ENCODE measurements at places on chromosomes 13 and 19.

DNA sequence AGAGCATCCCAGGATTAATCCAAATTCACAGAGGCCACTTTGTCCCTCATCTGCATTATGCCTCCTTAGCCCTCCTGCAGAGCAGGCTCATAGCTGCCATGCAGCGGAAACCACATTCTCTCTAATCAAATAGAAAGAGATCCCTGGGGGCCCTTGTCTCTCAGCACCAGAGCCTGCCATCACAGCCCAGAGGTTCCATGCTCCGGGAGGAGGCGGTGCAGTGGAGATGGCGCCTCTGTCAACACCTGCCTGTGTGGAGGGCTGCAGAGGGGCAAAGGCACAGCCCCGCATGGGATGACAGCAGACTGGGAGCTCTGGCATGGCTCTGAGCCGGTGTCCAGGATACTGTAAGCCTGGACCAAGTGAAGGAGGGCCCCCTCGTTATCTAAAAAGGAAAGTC, 111.3 kb downstream of the SLC7A1 start:
- DNase-seq = no peak

GRCh38 chr13:32019612-32020233, 11.9 kb upstream of the FRY start:
- no peak for DNase-seq

DNA sequence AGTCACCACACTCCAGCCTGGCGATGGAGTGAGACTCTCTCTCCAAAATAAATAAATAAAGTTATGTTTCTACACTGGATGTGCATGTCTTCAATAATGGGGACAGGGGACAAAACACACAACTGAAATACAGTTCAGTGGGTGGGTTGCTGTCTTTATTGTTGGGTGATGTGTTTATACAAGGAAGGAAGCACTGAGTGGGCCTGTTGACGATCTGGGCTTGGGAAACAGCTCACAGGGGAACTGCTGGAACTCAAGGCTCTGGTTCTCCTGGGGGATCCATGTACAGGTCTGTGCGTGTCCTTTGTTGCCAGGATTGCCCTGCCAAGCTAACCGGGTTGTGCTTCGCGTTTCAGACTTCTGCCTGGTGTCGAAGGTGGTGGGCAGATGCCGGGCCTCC, 18.9 kb downstream of the SPINT2 start:
- no peak for DNase-seq

GRCh38 chr13:51953347-51954195, 57.7 kb downstream of the ATP7B start:
- DNase-seq = no peak

GRCh38 chr13:94992036-94992960, 280.0 kb upstream of the SOX21 start:
- DNase-seq = no peak

DNA sequence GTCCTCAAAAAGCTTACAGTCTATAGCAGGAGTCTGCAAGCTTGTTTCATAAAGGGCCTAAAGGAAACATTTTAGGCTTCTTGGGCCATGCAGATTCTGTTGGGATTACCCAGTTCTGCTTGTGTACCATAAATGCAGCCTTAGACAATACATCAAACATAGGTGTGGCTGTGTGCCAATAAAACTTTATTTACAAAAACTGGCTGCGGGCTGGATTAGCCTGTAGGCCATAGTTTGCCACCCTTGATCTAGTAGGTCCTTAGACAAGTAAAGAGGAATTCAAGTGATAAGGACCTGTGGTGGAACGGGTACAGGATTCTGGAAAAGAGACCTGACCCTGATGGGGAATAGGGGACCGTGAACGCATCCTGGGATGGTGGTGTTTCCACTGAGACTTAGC, 51.9 kb downstream of the ESD start:
- DNase-seq = no peak

- no peak for DNase-seq
Observed at GRCh38 chr13:26950968-26951367, 190.4 kb upstream of the GPR12 start.

DNA sequence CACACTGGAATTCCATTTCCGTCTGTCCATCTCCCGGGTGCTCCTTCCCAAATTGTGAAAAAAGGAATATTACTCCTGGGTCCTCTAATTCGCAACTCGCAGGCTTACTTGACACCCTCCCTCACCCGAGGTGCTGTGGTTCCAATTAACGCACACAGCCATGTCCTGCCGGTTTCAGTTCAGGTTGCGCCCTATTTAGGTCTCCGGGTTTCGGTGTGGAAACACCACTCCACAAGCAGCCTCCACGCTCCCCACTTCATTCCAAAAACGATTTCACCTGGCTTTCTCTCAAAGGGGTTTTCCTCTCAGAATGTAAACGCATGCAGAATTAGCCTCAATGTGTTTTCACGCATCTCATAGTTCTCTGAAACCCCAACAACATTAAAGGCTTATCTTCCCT, 37.9 kb downstream of the NAXD start:
- no peak for DNase-seq

- no peak for DNase-seq
Observed at GRCh38 chr13:99545979-99546378, 44.7 kb downstream of the TM9SF2 start.

- no peak for DNase-seq
Observed at GRCh38 chr13:35293579-35294226, 182.8 kb downstream of the MAB21L1 start.

DNA sequence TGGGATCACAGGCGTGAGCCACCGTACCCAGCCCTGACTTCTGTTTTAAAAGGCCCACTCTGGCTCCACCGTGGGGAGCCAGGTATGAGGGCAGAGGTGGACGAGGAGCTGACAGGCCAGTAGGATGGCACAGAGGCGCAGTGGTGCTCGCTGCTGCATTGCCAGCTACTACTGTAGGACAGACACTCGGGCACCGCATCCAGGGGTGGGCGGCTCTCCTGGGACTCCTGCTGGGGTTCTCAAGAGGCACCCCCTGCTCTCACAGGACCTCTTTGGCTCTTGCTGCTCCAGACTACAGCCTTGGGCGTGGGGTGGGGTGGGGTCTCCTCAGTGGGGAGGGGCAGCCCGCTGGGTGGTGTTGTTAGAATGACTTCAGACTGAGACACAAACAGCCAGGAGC, 53.4 kb downstream of the LATS2 start:
- no peak for DNase-seq

DNA sequence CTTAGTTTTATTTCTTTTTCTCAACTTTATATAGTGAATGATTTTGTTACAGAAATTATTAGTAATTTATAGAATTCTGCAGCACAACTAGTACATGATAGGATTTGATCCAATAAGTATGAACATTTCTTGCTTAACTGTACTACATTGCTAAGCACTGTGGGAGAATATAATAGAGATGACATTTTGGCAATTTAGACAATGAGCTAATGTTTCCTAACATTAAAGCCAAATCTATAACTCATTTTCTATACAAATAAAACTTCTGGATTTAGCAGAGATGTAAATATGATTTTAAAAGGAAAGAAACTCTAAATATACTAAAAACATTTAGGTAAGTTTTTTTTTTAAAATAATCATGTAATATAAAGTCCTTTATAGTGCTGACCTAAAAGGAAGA, 87.3 kb downstream of the FNDC3A start:
- DNase-seq = no peak

DNA sequence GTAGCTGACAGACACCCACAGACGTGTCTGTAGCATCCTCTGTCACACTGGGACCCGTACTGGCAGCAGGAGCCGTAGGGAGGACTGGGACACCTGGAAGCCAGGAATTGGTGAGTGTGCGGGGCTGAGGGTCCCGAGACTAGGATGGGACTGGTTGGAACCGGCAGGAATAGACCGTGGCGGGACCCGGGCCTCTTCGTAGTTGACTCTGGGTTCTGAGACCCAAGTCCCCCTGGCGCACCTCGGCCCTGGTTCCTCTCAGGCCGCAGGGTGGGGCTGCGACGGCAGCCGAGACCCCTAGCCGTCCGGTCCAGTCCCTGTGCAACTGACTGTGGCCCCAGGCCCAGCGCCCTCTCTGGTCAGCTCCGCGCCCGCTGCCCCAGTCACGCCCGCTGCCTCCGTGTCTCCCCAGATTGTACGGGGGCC, 64.7 kb downstream of the ZNF823 start:
- no peak for DNase-seq

DNA sequence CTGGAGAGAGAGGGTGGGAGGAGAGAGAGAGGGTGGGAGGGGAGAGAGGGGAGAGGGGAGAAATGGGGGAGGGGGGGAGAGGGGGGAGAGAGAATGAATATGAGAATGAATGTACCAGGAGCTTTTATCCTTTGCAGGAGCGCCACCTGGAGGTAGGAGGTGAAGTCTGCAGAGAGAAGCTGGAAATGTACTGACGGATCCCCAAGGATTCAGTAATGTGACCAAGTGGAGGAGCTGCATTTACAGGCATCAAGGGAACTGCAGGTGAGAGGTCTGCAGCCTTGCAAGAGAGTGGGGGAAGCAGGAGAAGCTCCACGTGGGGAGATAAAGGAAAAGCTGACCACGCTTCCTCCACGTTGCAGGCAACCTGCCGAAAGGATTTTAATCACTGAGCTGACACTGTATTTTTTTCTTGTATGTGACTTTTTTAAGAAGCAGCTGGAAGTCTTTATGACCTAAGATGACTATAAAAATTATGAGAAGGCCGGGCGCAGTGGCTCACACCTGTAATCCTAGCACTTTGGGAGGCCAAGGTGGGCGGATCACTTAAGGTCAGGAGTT, 33.7 kb downstream of the VSTM1 start:
- DNase-seq = peak; percentile 52

GRCh38 chr19:9205501-9206113, 13.8 kb downstream of the OR7D4 start:
- DNase-seq = peak; percentile 24

DNA sequence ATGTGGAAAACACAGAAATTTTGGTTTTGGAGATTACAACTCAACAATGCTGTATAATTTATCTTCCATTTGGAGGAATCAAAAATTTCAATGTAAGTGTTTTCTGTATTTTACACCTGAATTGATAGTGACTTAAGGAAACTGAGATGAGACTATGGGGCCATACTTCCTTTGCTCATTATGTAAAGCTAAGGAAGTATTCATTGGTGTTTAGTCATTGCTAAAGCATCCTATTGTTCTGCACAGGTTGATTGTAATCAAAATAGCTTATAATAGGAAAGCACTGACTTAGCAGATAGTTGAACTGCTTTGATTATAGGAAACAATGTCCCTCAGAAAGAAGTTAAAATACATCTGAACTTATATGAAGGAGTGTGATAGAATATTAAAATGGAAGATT, 244.4 kb upstream of the SLITRK5 start:
- DNase-seq = no peak

GRCh38 chr19:31616031-31616430, 266.8 kb upstream of the TSHZ3 start:
- DNase-seq = no peak

DNA sequence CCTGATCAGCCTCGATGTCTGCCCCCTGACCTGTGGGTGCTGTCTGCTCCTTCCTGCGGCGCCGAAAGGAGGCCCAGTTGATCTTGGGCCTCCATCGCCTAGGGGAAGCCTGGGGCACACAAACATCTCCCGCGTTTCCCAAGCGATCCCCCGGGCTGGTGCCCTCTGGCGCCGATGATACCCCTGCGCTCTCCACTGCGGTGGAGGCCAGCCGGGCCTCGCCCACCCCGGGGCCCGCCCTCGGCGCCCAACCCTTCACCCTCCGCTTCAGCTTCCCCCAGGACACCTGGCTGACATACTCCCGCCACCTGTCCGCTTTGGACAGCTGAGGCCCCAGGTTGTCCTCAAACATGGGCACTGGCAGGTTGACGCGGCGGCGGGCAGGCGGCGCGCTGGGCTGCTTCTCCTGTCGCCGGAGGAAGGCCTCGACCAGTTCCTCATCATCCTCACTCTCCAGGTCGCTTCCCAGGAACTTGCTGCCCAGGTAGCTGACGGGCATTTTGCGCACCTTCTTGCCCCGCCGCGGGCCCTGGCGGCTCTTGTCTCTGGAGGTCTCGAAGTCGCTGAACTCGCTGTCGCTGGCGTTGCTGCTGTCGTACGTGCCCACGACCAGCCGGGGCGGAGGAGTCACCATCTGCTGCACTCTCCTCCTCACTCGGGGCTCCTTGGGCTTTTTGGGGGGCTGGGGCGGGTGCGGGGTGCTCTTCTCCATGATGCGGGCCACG, 1.3 kb downstream of the CCDC8 start:
- DNase-seq = no peak

- DNase-seq = no peak
Observed at GRCh38 chr19:47509973-47510372, 4.9 kb downstream of the NAPA start.

GRCh38 chr13:52651897-52652195, 790 bp upstream of the SUGT1 start:
- no peak for DNase-seq

- no peak for DNase-seq
Observed at GRCh38 chr13:52034616-52035226, 10.2 kb downstream of the UTP14C start.

Data from stimulated activated CD4-positive, alpha-beta T cell treated with anti-CD3 and anti-CD28 coated beads, Interleukin-12 subunit alpha, Interleukin-12 subunit beta, amount 100 ng/mL, for 24 hours (primary cell).